ENCODE measurements at places on chromosomes 6 and 20.

GRCh38 chr6:35972471-35973367, 51.7 kb downstream of the SLC26A8 start:
- no peak for DNase-seq

DNA sequence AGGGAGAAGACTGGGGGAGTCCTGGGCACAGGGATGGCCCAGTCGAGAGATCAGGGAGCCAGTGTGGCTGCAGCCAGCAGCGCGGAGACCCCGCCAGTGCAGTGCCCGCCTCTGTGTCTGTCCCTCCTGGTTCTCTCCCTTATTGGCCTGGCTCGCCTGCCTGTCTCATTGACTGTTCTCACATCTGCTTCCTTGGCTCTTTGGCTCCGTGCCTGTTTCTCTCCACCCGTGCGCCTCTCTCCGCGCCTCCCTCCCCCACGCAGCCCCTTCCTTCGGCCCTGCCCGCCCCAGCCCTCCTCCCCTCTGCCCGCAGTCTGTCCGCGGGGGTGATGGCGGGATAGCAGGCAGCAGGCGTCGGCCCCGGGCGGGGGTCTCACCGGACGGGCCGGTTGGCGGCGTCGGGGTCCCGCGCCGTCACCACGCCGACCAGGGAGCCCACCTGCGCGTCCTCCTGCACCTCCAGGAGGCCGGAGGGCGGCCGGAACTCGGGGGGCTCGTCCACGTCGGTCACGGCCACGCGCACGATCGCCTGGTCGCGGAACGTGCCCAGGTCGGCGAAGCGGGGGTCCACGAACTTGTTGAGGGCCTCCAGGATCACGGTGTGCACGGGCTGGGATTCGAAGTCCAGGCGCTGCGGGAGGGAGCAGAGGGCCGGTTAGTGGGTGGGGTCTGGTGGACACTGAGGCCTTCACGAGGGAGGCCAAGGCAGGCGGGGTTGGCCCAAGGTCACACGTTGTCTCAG, 92.0 kb downstream of the CD40 start:
- DNase-seq, result no peak

GRCh38 chr20:63940071-63940471, 16.1 kb downstream of the UCKL1 start:
- DNase-seq, result no peak

DNA sequence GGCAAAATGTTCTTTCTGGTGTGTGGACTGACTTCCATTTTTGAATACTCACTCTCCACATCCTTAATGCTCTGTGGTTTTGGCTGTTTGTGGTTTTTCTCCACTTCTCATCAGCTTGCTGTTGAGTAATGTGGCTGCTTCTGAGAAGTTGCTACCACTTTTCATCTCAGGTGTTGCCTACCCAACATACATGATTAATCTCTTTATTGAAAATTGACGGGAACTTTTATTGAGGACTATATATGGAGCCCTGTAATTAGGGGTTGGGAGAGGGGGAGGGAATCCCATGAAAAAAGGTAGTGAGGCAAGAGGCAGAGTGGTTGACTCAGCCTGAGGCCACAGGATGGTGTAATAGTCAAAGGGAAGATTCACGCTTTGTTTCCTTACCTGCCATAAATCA, 17.6 kb downstream of the IL22RA2 start:
- peak; percentile 79 for DNase-seq

GRCh38 chr20:19338960-19339359, 126.5 kb downstream of the SLC24A3 start:
- DNase-seq, result no peak

Data from RWPE1 (cell line).